Suppressor macrophage treated with lipopolysaccharide for 1 hour (primary cell): ENCODE measurements at places on chromosomes 11 and 22.

GRCh38 chr11:86876716-86877234 is 76.4 kb downstream of the PRSS23 start:
- no peak for DNase-seq

GRCh38 chr11:96095884-96096303 is 172.0 kb upstream of the MTMR2 start:
- DNase-seq: no peak

DNA sequence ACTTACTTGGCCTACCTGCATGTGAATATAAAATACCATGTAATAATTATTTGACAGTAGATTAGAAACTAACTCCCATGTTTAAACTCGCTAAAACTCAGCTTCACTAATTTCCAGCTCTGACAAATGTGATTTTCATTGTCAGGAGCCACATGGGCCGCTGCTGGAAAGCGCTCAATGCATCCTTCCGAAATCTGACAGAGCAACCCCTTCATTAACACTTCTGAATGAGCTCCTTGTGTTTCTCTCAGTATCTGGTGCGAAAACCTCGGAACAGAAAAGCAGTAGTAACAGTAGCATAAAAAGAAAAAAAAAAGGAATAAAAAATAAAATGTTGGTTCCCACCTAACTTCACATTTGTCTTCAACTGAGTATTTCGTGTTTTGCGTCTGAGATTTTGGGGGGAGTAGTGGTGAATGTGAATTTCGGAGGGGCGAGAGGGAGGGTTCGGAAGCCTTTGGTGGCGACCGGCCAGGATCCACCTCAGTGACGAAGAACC is 710 bp downstream of the MTCH2 start:
- DNase-seq: no peak

DNA sequence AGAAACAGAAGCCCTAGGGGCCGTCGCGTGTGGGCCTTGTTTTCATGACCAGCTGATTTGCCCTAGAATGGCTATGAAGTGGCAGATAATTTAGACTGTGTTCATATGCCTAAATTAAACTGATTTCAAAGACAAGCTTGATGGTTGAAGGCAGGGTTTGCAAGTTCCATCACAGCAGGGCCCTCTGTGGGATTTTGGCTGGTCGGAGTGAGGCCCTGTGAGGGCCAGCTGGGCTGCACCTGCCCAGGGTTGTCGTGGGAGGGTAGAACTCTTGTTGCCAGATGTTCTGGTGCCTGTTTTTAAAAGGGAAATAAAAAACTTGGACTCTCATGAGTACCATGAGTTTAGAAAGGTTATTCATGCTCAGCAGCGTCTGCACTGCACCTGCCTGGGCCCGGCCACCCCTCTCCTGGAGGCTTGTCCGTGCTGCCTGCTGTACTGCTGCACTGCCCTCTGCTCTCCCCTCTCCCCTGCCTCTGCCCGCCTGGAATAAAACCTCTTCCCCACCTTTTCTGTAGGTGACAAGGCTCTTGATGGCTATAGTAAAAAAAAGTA is 44.1 kb downstream of the AP2A2 start:
- no peak for DNase-seq

- no peak for DNase-seq
Observed at GRCh38 chr11:107592231-107592590, 1.3 kb downstream of the ELMOD1 start.
